ENCODE measurements at places on chromosomes 3 and 15. TPM values are rescaled to one million over a fixed set of nuclear protein-coding genes. Genes with fewer than 3 reads are reported as not detected.

Gene NANOGP8
- not detected for total RNA-seq

Gene CLRN1
- total RNA-seq = not detected

Gene KLHL6
- total RNA-seq = 0.41 TPM

Gene ERICH6
- under 0.01 TPM for total RNA-seq

Gene RLBP1
- 3.3 TPM for total RNA-seq

Gene RBM6
- 79.5 TPM for total RNA-seq

Gene P4HTM
- total RNA-seq = 53.8 TPM

Gene GRK7
- under 0.01 TPM for total RNA-seq

Gene FRMD4B
- total RNA-seq = 72.2 TPM

Gene GNB5
- 34.2 TPM for total RNA-seq

Gene C3orf49
- total RNA-seq = not detected

All from frontal cortex (tissue), 4 donors.